ENCODE measurements at places on chromosomes 5 and 9.

DNA sequence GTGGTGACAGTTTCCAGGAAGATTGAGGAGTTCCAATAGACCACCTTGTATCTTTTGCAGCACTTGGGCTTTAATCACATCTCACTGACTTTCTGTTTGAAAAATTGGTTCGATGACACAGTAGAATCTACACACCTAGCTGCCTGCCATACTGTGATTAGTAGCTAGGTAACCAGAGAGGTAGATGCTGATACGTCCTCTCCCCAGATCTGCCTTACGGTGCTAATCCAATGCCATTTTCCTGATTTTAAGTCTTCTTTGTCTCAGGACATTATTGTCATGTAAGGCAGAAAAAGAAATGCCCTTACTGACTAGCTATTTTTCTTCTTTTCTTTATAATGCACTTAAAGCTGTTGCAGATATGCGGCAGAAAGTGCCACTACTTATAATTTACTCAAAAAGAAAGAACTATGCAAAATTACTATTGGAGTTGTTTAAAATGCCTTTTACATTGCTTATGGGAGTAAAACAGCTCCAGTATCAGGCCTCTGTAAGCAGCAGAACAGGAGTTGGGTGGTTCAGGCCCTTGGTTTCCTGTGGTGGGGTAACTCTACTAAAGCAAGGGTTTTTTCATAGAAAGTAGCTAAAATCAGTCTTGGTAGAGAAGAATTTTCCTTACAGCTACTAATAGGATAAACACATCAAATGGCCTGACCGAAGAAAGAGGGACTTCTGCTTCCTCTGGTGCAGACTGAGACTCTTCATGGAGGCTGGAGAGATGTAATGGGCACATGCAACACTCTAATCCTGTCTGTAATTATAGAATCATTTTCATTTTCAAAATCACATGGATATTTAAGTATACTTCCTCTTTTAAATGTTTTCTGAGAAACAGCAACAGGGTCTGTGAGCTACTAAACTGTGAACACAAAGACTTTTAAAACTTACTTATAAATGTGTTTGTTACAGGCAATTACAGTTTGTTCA, 177.2 kb downstream of the MAPKAP1 start:
- peak; percentile 56 for DNase-seq

DNA sequence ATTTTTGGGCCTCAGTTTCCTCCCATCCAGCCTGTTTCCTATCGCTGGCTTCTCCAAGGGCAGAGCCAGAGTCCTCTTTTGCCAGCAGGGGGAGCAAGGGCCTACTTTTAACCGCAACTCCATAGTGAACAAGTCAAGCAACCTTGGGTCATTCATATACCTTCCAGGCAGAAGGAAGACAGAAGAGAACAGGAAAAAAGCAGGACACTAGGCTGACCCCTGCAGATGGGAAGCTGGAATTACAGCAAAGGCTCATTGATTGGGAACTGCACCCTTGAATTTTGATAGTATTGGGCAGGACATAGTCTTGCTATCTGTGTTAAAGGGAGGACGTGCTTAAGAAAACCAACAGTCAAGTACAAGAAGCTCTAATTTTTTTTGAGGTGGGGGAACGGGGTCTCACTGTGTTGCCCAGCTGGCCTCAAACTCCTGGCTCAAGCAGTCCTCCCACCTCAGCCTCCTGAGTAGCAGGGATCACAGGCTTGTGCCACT, 30.1 kb downstream of the QRFP start:
- no peak for DNase-seq

GRCh38 chr9:126125577-126125976, 201.1 kb upstream of the MVB12B start:
- DNase-seq: no peak

- DNase-seq: no peak
These were observed 4.4 kb downstream of the SLC22A4 start for GRCh38 chr5:132298298-132299212.

DNA sequence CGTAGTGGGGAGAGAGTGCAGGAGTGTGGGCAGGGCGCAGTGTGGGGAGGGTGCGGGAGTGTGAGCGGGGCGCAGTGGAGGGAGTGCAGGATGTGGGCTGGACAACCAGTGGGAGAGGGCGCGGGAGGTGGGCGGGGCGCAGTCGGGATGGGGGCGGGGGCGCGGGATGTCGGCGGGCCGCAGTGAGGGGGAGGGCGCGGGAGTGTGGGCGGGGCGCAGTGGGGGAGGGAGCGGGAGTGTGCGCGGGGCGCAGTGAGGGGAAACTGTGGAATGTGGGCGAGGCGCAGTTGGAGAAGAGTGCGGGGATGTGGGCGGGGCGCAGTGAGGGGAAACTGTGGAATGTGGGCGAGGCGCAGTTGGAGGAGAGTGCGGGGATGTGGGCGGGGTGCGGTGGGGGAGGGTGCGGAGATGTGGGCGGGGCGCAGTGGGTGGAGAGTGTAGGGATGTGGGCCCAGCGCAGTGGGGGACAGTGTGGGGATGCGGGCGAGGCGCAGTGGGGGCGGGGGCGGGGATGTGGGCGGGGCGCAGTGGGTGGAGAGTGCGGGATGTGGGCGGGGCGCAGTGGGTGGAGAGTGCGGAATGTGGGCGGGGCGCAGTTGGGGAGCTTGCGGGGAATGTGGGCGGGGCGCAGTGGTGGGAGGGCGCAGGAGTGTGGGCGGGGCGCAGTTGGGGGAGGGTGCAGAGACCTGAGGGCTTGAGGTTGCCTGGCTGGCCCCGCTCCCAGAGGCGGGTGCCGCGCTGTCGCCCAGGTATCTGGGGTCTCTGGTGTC, at the start of gene NXNL2:
Gene NXNL2, plus strand, starts transcription at position 723 of the 770 bp plus-strand sequence. CDS start 257 bp downstream, outside the sequence.
- DNase-seq: peak; percentile 34

- DNase-seq: no peak
These were observed 49.5 kb upstream of the ALDH1B1 start for GRCh38 chr9:38343037-38343436.

- no peak for DNase-seq
These were observed 1293.8 kb downstream of the PTPRD start for GRCh38 chr9:9319007-9319406.

DNA sequence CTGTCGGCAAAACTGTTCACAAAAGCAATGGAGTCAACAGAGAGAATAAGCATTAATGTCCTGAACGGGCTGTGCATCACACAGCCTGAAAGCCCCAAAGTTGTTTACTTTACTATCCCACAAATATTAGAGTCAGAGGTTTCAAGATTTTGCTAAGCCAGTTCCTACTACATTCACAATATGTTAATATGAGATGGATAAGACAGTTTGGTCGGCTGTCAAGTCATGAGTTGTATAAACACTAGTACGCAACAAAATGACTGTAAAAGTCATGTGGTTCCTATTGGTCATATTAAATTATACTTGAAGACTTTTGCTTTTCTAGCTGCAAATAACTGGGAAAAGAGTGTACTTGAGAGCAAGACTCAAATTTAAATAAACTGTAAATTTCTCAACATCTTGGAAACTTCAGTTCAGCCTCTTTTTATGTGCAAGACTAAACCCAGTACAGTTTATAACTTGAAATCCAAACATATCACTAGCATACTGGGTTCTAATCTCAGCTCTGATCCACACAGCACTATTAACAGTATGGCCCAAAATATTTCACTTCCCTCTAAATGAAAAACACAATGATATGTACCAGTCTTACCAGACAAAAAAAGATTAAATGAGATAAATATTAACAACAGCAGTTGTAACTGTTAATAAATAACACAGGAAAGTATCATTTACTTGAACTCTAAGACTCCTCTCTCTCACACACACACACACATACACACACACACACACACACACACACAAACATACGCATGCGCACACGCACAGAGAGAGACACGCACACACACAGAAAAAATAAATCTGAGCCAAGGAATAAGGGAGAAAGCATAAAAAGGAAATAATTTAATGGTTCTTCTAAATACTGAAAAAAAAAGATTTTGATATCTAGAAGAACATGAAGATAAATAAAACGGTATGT, 33.1 kb downstream of the FANCC start:
- DNase-seq: no peak

DNA sequence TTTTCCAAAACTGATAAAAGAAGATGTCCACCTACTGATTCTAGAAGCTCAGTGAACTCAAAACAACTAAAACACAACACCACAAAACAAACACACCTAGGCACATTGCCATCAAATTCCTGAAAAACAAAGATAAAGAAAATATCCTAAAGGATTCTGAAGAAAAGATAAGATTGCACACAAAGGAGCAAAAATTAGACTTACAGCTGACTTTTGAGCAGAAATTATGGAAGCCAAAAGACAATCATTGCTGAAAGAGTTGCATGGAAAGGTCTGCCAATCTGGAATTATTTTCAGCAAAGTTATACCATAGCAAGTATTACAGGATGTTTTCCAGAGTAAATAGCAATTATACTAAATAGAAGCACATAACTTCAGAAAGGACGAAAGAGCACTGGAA, 128.2 kb upstream of the IRX2 start:
- DNase-seq: no peak

GRCh38 chr5:164431634-164432304, 926.4 kb downstream of the MAT2B start:
- DNase-seq: no peak

DNA sequence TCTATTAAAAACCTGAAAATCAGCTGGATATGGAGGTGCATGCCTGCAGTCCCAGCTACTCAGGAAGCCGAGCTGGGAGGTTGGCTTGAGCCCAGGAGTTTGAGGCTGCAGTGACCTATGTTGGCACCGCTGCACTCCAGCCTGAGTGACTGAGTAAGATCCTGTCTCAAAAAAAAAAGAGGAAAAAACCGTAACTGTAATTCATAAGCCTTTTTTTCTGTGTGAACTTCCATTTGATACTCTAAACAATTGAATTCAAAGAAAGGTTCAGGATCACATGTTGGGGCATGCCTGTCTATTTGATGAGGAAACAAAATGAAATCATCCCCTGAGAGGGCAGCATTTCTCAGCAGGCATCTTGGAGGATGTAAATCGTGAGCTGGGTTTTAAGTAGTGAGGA, 38.8 kb downstream of the ITGA2 start:
- no peak for DNase-seq

DNA sequence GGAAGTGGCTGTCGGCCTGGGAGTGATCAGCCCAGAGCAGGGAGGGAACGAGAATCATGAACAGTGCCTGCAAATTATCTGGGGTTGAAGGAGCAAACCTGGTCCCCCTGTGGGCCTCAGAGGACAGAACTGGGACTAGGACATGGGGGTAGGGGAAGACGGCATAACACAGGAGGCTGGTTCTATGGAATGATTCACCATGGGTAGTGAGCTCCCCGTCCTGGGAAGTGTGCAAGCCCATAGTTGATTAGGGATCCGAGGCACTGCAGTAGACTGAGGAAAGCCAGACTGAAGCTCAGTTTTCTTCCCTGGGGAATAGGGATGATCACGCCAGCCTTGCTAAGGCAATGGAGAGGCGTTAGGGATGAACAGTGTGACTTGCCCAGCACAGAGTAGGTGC, 5.6 kb downstream of the ADGRD2 start:
- DNase-seq: no peak

DNA sequence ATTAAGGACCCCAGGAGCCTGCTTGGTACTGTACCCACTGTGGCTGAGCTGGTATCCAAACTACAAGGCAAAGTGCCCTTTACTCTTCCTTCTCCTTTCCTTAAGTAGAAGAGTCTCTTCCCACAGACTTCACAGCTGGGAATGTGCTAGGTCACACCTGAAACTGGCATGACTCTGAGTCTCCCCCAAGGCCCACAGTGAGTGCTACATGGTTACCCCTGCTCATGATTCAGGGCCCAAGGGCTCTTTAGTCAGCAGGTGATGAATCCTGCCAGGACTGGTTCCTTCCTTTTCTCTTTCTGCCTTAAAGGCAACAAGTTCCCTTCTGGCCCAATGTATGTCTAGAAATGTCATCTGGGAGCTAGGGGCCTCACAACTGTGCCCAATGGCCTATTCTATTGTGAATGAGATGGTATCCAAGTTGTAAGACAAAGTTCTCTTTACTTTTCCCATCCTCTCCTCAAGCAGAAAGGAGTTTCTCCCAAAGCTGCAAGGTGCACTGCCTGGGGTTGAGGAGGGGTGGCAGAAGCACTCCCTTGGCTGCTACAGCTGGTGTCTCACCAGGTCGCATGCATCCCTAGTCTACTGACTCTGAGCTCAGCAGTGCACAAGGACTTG, 134.4 kb downstream of the TMEM38B start:
- DNase-seq: no peak

- DNase-seq: no peak
These were observed 47.7 kb downstream of the MVB12B start for GRCh38 chr9:126374366-126374781.

DNA sequence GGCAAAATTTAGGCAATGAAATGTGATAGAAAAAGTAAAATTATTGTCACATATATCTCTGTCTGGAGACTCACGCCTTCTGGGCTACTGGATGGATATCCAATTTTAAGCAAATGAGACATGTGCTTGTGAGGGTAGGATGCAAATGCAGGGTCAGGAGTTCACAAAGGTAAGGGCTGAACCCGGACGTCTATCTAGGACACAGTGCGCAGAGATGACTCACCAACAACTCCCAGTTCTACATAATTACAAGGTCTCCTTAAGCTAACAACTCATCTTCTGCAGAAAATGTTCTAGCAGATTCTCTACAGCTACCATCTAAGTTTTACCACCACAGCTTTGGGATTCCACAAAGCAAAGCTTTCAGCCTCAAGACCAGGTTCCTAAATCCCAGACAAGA, 160.5 kb downstream of the ENTREP1 start:
- DNase-seq: no peak

DNA sequence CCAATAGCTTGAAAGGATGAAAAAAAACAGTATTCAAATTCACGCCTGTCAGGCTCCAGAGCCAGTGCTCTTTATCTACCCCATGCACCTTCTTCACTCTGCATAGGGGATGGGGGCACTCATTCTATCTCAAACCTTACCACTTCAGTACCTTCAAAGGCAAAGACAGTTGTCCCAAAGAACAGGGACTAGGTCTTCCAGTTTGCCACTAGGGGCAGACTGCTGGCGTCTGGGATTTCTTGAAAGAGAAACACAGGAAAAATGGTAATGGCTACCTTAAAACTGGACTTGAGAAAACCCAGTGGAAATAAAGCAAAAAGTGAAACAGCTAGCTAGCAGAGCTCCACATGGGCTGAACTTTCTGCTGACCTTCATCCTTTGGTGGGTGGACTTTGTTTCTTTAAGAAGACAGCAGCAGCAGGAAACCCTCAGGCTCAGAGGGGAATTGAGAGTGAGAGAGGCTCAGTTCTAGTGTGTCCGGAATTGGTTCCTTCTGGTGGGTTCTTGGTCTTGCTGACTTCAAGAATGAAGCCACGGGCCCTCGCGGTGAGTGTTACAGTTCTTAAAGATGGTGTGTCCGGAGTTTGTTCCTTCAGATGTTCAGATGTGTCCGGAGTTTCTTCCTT, 41.0 kb upstream of the SLC36A1 start:
- no peak for DNase-seq

DNA sequence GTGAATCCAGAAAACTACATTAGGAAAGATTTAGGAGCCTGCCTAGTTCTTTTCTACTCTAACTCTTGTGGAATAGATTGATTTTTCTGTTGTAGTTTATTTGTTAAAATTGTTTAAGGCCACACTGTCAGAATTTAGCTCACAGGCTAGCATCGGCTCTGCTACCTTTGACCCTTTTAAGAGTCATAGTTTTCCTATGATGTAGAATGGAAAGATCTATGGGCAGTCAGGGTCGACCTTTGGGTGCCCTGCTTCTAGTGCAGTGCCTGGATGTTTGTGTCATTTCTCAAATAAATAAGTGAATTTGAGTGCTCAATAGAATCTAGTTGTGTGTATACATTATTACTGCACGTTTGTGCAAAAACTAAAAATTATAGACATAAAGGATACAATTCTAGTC, 38.7 kb downstream of the BASP1 start:
- no peak for DNase-seq

All from GM06990 (cell line).